ENCODE measurements at places on chromosomes 16 and 17.

DNA sequence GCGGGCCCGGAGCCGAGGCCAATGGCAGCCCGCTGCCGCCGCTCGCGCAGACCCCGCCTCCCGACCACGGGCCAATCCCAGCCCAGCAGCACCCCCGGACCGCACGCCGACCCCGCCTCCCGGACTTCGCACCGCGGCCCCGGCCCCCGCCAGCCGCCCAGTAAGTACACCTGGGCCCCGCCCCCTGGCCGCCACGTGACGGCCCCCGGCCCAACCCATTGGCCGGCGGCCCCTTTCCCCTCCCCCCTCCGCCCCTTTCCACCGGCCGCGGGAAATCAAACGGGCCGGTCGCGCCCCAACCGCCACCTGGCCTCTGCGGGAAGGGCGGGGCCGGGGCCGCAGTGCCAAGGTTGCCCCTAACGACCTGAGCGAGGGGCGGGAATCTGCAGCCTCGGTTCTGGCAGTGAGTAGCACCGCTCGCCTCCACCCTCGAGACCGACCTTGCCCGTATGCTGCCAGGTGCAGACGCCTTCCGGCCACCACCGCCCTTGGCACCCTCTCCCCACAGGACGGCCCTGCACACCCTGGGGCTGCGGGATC, at the start of gene YBX2:
TSS of gene YBX2 (minus strand) at position 26 of the 540 bp plus-strand sequence. CDS start 139 bp downstream, outside the sequence.
- peak; percentile 90 for DNase-seq

- DNase-seq: no peak
Measured at GRCh38 chr16:74732707-74733350, 32.2 kb upstream of the MLKL start.

DNA sequence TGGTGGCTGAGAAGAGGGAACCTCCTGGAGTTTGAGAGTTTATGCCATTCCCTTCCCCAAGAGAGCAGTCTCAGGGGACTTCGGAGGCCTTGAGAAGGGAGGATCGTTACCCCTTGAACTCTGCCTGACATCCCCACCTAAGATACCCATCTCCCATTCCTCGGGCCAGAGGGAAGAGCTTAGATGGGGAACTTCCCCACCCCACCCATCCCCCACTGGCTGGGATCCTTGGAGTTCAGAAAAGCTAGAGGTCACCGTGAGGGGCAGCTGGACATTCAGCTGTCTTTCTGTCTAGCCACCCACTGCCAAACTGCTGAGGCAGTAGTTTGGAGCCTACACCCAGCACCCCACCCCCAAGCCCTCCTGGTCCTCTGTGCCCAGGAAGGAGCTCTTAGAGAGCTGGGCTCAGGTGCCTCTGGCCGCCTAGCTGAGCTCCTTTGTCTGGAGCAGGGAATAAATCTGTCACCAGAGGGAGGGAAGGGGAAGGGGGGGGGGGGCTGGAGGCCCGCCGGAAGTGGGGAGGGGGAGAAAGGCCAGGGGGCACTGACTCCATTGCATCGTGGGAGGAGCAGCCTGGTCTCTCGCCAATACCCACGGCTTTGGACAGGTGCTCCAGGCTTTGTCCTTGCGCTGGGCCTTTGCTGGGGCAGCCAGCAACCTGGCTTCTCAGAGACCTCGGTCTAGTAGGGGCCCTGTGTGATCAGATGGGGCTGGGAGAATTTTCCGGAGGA, 1.0 kb downstream of the HSD11B2 start:
- DNase-seq: no peak

GRCh38 chr17:4136373-4136772, 6.5 kb downstream of the ZZEF1 start:
- no peak for DNase-seq

GRCh38 chr17:32519228-32520103, 32.7 kb downstream of the CDK5R1 start:
- DNase-seq: peak; percentile 82

- no peak for DNase-seq
Measured at GRCh38 chr17:72590382-72590781, 469.6 kb downstream of the SOX9 start.

- DNase-seq: peak; percentile 79
Measured at GRCh38 chr17:83080858-83081683, 1.7 kb downstream of the METRNL start.

Measured in activated CD4-positive, alpha-beta T cell treated with anti-CD3 and anti-CD28 coated beads for 36 hours (primary cell).